ENCODE measurements at places on chromosomes 5 and 9.

DNA sequence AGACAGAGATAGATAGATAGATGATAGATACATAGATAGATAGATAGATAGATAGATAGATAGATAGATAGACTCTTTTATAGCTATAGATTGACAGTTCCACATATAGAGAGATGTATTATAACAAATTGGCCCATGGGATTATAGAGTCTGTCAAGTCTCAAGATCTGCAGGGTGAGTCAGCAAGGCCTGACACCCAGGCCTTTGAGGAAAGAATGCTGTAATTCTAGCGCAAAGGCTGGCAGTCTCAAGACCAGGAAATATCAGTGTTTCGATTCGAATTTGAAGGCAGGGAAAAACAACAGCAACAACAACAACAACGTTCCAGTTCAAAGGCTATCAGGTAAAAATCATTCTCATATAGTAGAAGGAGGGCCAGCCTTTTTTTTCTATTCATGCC is 339.2 kb upstream of the CDH9 start:
- no peak for DNase-seq

- no peak for DNase-seq
Observed at GRCh38 chr9:131347376-131348020, 46.4 kb upstream of the PRRC2B start.

DNA sequence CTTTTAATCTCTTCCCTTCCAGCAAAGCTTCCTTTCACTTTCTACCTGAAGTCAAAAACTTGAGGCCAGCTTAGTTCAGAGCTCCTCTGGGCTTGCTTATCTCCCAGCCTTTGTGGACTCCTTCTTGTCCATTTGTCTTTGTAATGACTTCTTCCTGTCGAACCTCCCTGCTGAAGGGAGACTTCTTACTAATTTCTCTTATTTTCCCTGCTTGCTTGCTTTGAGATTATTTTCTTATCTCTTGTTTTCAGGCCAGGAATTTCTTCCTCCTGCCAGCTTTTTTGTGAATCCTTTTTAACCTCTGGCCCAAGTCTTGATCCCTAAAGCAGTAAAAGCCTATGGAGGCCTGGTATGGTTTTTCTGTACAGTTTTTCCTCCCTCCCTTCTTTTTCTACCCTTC is 46.8 kb upstream of the DHFR start:
- no peak for DNase-seq

DNA sequence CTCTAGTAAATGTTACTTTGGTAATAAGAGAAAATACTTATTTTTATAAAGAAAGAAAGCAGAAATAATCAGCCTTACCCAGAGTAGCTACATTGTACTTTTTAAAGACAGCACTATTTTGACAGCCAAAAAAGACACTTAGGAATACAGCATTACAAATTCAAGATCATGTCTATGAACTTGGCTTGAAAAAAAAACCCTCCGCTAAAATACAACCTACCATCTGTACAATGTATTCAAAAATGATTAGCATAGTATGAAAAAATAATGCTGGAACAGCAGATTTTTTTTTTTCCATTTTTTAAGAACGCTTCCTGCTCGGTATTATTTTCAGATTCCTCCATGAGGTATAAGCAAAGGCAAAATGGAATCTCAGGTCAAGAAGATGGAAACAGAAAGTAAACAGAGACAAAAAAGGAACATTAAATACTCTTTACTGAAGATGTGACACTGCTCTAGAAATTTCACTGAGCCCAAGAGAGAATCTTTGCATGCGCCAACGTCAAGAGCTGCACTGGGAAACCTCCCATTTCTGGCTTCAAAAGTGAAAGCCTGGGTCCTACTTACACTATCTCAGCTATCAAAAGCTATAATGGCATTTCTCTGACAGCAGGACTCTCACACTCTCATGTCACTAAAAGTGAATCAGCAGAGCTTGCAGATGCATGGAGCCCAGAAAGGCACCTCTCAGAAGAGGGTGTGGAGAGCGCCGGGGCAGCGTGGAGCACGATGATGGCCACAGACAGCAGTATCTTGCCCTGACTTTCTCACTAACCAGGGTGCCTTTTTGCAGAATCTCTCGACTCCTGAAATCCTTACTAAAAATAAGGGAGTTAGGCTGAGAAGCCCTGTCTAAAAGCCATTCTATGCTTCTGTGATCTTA is 167.4 kb downstream of the ELAVL2 start:
- DNase-seq = no peak

DNA sequence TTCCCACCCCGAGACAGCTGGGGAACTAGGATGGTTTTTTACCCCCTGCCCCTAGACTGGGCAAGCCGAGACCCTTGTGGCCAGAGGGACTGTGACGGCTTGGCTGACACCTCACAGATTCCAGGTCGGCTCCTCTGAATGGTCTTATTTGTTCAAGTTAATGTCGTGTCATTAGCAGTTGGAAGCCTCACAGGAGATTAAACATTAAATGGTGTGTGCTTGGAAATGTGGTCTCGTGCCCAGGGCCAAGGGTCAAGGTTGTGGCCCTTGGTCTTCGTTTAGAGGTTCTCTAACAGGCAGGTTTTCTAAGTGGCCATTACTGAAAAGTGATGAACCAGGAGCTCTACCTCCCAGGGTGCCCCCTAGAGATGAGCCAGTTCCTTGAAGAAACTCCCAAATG is 61.2 kb upstream of the RXRA start:
- no peak for DNase-seq

DNA sequence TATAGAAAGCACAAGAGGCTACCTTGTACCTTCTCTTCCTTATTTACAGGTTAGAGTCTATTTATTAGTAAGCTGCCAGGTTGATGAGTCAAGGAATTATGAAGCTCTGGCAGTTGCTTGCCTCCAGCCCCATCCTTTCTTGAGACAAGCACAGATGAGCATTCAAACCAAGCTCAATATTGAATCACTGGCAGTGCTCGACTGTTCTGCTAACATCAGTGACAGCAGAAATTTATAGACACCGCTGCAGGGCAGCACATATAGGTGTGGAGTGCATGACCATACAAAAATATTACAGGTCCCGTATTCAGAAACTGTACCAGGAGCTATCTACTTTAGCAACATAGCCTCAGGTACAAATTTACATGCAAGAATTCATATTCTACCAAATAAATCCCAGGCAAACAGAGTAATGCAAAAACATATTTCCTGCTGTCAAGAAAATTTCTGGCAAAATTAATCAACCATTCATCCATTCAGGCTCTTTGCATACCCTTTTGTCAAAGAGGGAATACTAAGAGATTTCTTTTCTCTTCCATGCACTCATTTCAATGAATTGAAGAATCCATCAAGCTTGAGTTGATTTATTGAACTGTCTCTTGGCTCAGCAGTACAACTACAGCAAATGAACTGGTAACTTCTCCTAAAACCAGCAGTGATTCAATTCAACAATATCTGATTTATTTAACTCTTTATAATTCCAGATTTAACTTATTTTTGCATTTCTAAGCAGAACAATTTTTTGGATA is 26.9 kb upstream of the PCA3 start:
- DNase-seq = no peak

- DNase-seq = peak; percentile 14
Observed at GRCh38 chr5:115180165-115180709, 10.5 kb upstream of the TRIM36 start.

DNA sequence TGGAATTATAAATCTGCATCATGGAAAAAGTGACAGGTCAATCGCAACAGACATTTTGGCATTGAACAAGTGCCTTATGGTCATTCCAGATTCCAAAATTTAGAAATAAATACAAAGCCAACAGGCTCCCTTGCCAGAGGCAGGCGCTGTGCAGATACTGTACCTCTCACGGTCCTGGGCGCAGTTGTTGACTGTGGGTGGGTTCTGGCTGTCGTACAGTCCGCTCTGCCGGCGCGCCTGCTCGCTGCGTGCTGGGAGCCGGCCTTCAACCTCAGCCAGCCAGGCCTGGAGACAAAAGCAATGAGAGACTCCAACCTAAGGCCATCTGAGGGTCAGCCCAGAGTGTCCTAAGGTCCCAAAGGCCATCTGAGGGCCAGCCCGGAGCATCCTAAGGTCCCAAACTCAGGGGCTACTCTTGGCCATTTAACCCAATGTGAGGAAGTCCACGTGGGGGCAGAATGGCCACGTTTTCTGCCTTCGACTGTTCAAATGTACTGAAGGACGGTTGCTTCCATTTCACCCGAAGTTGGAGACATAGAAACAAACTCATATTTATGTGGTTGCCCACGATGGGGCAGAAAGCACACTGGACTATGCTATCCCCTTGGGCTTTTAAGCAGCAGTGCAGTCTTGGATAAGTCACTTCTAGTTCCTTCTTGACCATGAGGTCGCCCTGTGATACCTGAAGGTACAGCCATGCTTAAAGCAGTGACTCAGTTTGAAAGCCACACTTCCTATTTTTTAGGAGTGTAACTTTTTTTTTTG is 65.2 kb downstream of the USP20 start:
- no peak for DNase-seq

- no peak for DNase-seq
Observed at GRCh38 chr9:83013867-83014605, 48.9 kb downstream of the RASEF start.

DNA sequence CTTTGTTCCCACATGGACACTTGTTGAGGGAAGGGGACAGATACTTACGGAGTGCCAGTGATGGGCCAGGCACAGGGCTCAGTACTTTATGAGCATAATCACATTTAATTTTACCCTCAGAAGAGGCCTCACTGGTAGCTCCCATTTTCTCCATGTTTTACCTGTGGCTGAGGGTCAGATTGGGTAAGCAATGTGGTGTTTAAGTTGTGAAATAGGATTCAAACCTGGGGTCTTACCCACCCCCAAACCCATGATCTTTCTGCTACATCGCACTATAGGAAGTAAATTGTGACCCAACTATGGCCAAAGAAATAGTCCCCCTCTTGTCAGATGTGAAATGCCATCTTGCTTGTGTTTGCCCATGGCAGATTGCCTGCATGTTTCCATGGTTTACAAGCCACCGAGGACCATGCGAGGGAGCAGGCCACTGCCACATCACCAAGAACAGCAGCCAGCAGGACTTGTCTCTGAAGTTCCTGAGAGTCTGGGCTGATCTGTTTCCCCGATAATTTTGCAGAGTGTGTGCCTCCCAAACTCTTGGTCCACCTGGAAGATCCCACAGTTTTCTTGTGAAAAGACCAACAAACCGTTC is 95.4 kb downstream of the MACROH2A1 start:
- no peak for DNase-seq

- no peak for DNase-seq
Observed at GRCh38 chr5:175742290-175742994, 84.6 kb downstream of the HRH2 start.

GRCh38 chr9:118563677-118564076 is 805.6 kb downstream of the BRINP1 start:
- no peak for DNase-seq

- DNase-seq = no peak
Observed at GRCh38 chr5:59356813-59357380, 536.6 kb downstream of the PDE4D start.

GRCh38 chr5:150401076-150401375 is 11.7 kb downstream of the CD74 start:
- no peak for DNase-seq

GRCh38 chr9:30075022-30075421 is 2309.4 kb upstream of the ACO1 start:
- peak; percentile 1 for DNase-seq

DNA sequence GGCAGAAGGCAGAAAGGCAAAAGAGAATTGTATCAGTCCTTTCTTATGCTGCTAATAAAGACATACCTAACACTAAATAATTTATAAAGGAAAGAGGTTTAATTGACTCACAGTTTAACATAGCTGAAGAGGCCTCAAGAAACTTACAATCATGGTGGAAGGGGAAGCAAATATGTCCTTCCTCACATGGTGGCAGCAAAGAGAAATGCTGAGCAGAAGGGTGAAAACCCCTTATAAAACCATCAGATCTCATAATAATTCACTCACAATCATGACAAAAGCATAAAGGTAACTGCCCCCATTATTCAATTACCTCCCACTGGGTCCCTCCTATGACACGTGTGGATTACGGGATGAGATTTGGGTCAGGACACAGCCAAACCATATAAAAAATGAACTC is 312.5 kb upstream of the PTGER4 start:
- DNase-seq = peak; percentile 46

GRCh38 chr9:21692390-21692789 is 110.0 kb upstream of the MTAP start:
- no peak for DNase-seq

GRCh38 chr5:141431286-141431685 is 979 bp downstream of the PCDHGA12 start:
- no peak for DNase-seq

- DNase-seq = no peak
Observed at GRCh38 chr5:168366116-168366515, 74.7 kb downstream of the WWC1 start.

DNA sequence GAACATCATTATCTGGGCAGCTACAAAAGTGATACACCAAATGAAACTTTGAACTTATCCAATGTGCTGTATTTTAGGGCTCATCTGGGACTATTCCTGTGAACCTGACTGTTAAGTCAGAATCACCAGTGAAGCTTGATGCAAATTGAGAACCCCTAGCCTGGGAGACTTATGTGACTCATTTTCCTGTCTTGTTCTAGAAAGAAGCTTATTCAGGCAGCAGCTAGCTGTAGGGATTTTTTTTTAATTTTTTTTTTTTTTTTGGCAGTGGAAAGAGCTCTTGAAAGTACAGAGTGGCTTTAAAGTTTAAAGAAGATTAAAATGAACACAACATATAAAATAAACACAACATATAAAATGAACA is 81.1 kb upstream of the TNFAIP8 start:
- DNase-seq = peak; percentile 80

DNA sequence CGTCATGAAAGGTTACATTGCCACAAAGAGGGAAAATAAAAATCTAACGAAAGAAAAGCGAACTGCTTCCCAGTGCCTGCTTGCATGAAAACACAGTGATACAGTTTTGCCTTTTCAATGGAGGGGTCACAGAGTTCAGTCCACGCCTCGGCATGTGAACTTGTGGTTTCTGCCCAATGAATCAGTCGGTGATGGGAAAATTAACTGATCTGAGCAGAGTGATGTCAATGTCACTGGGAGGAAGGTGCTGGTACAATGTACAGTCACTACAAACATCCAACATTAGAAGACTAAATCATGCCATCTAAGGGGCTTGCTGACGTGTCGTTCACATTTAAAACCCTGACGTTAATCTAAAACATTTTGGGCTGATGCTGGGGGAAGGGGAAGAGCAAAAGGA is 151.8 kb upstream of the MSX2 start:
- DNase-seq = no peak

All from CD4-positive, alpha-beta T cell treated with Interleukin-15 for 4 hours (primary cell).